Peyer's patch (tissue), 4 donors: ENCODE measurements at places on chromosomes 2 and 18. TPM values are rescaled to one million over a fixed set of nuclear protein-coding genes. Genes with fewer than 3 reads are reported as not detected.

Gene PJVK
- total RNA-seq, result 1.8 TPM

Gene RAB17
- total RNA-seq, result 217 TPM

Gene FZD7
- 14.2 TPM for total RNA-seq

Gene DYTN
- total RNA-seq, result not detected

Gene PPM1B
- total RNA-seq, result 63.0 TPM

Gene RBM44
- total RNA-seq, result 1.9 TPM

- no peaks in the 10 kb centered on the region for H3K36me3 ChIP-seq
- no peak overlapping the region for H3K4me3 ChIP-seq
- DNase-seq, result peak; percentile 35
- H3K27me3 ChIP-seq, result no peaks in the 10 kb centered on the region
Observed at GRCh38 chr2:239945751-239946561, 79.2 kb downstream of the NDUFA10 start.

- H3K27ac ChIP-seq, result no peak overlapping the region
- H3K27me3 ChIP-seq, result no peaks in the 10 kb centered on the region
- no peaks in the 10 kb centered on the region for H3K36me3 ChIP-seq
Observed at GRCh38 chr2:167784084-167784425, 463.3 kb downstream of the STK39 start.

DNA sequence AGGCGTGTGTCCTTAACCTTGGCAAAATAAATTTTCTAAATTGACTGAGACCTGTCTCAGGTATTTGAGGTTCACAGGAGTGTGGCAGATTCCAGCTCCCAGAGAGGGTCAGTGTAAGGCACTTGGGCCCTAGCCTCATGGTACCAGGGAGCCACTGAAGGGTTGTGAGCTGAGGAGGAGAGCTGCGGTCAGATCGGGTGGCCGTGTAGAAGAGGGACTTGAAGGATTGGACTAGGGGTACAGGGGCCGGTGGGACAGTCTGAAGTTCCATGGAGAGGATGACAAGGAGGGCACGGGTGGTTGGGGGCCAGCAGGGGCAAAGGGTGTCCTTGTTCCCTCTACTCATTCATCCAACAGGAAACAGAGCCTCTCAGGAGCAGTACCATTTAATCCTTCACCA is 327.0 kb upstream of the HS6ST1 start:
- no peaks in the 10 kb centered on the region for H3K4me1 ChIP-seq
- H3K27me3 ChIP-seq, result no peaks in the 10 kb centered on the region

DNA sequence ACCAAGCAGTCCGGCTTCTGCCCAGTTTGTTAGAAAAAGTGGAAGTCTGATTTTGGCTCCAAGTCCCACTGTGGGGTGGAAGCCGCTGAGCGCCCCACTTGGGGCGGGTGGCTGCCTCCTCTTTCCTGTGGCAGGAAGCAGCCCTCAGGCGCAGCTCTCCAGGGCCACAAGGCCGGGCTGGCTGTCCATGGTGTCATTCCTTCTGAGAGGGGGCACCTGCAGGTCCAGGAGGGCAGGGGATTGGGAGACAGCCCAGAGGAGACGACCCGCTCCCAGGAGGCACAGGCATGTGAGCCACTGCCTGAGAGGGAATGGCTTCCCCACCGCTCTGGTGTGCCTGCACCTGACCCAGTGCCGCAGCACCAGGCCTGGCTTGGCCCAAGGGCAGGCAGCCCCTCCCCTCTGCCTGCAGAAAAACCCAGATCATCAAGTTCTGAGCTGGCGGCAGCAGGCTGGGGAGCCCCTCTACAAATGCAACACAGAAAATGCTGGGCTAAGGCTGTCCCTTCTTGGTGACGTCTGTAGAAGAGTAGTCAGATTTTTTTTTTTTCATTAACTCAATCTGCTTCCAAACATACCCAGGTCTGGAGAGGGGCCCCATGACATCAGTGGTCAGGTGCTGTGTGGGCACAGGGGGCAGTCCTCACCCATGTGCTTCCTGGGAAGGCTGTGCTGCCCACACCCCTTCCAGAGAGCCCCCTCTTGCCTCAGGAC is 38.4 kb downstream of the HS6ST1 start:
- H3K27me3 ChIP-seq, result no peaks in the 10 kb centered on the region
- peak overlapping the region; percentile 19 for H3K27ac ChIP-seq
- H3K36me3 ChIP-seq, result no peaks in the 10 kb centered on the region
- peak; percentile 47 for DNase-seq
- no peaks in the 10 kb centered on the region for H3K4me1 ChIP-seq

- DNase-seq, result no peak
- no peaks in the 10 kb centered on the region for H3K27me3 ChIP-seq
- no peak overlapping the region for H3K4me3 ChIP-seq
- no peaks in the 10 kb centered on the region for H3K4me1 ChIP-seq
- H3K36me3 ChIP-seq, result no peaks in the 10 kb centered on the region
Observed at GRCh38 chr2:230893338-230893737, 28.6 kb downstream of the ITM2C start.

- H3K4me1 ChIP-seq, result no peaks in the 10 kb centered on the region
- H3K4me3 ChIP-seq, result no peak overlapping the region
- DNase-seq, result no peak
- H3K27me3 ChIP-seq, result no peaks in the 10 kb centered on the region
Observed at GRCh38 chr2:167504061-167504460, 615.8 kb downstream of the XIRP2 start.

GRCh38 chr2:217794133-217794986 is 208.4 kb downstream of the TNS1 start:
- no peaks in the 10 kb centered on the region for H3K4me1 ChIP-seq
- peak; percentile 31 for DNase-seq
- H3K36me3 ChIP-seq, result no peaks in the 10 kb centered on the region
- H3K27me3 ChIP-seq, result no peaks in the 10 kb centered on the region

DNA sequence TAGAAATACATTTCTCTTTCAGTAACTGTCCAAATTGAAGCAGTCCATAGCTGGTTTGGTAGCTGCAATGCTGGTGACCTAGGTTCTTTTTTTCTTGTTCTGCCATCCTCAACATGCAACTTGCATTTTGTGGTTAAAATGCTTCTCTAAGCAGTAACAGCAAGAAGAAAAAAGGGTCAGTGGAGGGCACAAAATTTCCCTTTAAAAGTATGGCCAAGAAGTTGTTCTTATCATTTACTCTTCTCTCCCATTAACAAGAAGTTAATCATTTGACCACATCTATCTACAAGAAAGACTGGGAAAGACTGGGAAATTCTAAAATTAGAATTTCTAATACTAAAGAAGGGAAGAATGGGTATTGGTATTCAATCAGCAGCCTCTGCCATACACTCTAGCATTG is 569.9 kb downstream of the CPS1 start:
- no peaks in the 10 kb centered on the region for H3K27me3 ChIP-seq
- DNase-seq, result no peak
- H3K36me3 ChIP-seq, result no peaks in the 10 kb centered on the region
- H3K27ac ChIP-seq, result no peak overlapping the region
- no peak overlapping the region for H3K4me3 ChIP-seq
- no peaks in the 10 kb centered on the region for H3K4me1 ChIP-seq

DNA sequence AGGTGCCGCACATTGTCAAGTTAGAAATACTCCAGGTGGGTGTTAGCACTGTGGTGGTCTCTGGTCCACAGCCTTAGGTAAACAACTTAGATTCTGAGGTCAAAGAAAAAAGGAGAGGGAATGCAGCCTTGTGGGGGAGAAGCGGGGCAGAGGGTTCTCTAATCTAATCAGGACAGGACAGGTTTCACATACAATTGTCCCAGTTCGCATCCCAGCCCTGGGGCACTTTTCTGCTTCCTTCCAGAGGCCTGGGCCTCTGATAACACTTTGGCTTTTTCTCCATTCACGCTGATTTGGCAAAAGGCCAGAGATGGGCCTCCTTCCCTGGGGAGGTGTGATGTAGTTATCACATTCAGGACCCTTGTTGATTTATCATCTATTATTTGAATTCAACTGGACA is 32.5 kb downstream of the SLC1A4 start:
- H3K36me3 ChIP-seq, result no peaks in the 10 kb centered on the region
- no peaks in the 10 kb centered on the region for H3K27me3 ChIP-seq
- peaks cover 6% of the 10 kb centered on the region for H3K4me1 ChIP-seq
- H3K4me3 ChIP-seq, result no peak overlapping the region
- H3K27ac ChIP-seq, result no peak overlapping the region

DNA sequence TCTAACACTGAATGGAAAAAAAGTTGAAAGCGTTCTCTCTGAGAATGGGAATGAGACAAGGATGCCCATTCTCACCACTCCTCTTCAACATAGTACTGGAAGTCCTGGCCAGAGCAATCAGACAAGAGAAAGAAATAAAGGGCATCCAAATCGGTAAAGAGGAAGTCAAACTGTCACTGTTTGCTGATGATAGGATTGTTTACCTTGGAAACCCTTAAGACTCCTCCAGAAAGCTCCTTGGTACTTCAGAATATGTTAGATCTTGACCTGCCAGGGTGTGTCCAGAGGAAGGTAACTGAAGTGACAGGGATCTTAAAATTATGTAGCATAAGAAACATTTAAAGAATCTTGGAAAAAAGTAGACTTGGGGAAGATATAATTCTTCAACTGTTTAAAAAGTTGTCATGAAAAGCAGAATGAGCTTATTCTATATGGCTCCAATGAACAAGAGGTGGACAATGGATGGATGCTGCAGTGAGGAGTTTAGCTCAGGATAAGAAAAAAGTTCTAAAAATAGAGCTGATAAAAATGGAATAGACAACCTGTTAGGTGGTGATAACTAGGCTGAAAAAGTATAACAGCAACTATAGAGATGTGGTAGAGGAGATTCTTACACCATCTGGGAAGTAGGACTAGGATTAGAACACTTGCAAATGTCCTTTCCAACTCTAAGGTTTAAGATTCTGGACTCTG is 16.8 kb upstream of the SULT1C4 start:
- no peaks in the 10 kb centered on the region for H3K36me3 ChIP-seq
- H3K4me1 ChIP-seq, result no peaks in the 10 kb centered on the region
- no peak overlapping the region for H3K27ac ChIP-seq

DNA sequence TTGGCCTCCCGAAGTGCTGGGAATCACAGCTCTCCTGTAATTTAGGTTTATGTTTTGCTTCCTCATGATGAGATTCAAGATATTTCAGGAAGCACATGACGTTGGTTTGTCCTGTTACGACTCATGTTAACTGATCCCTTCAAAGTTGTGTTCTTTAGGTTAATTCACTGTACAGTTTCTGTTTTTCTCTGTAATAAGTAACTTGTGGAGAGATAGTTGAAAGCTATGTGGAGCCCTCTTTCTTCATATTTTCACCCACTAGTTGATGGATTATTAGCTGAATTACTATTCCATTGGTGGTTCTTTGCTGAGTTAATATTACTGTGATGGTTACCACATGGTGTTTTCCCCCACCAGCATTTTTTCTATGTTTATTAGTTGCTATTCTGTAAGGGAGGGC is 18.3 kb upstream of the CHCHD5 start:
- H3K36me3 ChIP-seq, result no peaks in the 10 kb centered on the region
- H3K27me3 ChIP-seq, result no peaks in the 10 kb centered on the region
- no peak for DNase-seq
- H3K4me1 ChIP-seq, result no peaks in the 10 kb centered on the region
- H3K4me3 ChIP-seq, result no peak overlapping the region

GRCh38 chr2:230640540-230641011 is 72.1 kb upstream of the CAB39 start:
- no peak overlapping the region for H3K27ac ChIP-seq
- no peaks in the 10 kb centered on the region for H3K27me3 ChIP-seq
- no peak overlapping the region for H3K4me3 ChIP-seq
- no peak for DNase-seq
- peaks cover 9% of the 10 kb centered on the region for H3K4me1 ChIP-seq

GRCh38 chr2:145114726-145115125 is 594.8 kb upstream of the ZEB2 start:
- no peak for DNase-seq
- no peak overlapping the region for H3K4me3 ChIP-seq
- H3K36me3 ChIP-seq, result no peaks in the 10 kb centered on the region
- H3K27me3 ChIP-seq, result no peaks in the 10 kb centered on the region

GRCh38 chr2:9378433-9379390 is 44.6 kb downstream of the ITGB1BP1 start:
- no peaks in the 10 kb centered on the region for H3K27me3 ChIP-seq
- H3K27ac ChIP-seq, result no peak overlapping the region
- no peak for DNase-seq

DNA sequence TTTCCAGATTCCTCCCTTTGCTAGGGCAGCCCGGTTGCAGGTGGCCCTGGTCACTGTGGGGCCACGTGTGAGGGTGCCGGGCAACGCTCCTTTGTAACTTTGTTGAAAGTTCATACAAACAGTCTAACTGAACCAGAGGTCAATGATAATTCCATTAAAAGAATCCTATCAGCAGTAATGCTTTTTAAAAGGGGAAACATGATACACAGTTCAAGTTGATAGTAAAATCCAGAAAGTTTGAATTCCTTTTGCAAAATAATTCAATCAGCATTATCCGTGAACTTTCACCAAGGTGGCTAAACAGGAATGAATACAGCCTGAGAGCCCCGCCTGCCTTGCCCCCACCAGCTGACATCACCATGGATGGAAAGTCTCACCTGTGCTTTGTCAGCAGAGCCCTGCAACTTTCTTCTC is 166.2 kb downstream of the ACKR3 start:
- DNase-seq, result no peak
- H3K36me3 ChIP-seq, result no peaks in the 10 kb centered on the region
- no peaks in the 10 kb centered on the region for H3K4me1 ChIP-seq
- no peaks in the 10 kb centered on the region for H3K27me3 ChIP-seq
- no peak overlapping the region for H3K4me3 ChIP-seq
- H3K27ac ChIP-seq, result no peak overlapping the region

DNA sequence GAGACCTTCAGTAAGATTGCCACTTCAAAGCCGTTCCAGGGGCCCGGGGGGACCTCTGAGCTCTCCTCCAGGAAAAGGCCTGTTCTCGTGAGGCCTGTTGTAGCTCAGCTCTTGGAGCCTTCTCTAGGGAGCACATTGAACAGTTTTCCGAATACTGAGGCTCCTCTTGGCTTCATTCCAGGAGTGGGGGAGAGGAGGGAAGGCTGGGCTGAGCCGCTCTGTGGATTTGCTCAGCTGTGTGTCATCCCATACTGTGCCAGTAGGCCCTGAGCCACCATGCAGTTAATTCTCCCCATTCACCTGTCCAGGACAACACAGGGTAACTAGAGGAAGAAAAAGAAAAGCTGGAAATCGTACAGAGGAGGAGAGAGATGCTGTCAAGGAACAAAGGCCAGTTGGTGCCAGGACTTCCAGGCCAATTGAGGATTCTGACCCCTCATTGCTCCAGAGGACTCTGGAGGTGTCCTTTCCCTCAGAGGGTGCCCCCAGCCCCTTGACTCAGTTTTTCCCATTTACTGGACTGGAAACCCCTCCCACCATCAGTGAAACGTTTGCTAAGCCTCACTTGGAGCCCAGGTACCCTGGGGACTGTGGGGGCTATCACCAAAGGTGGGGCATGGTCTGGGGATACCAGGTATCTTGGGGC is 41.4 kb downstream of the HS1BP3 start:
- H3K27ac ChIP-seq, result no peak overlapping the region
- DNase-seq, result peak; percentile 29
- no peaks in the 10 kb centered on the region for H3K36me3 ChIP-seq
- no peaks in the 10 kb centered on the region for H3K4me1 ChIP-seq
